Activated CD8-positive, alpha-beta memory T cell treated with anti-CD3 and anti-CD28 coated beads for 4 hours (primary cell): ENCODE measurements at places on chromosomes 1 and 21.

GRCh38 chr1:186487163-186487562 lies 26.2 kb upstream of the PDC start:
- no peak for DNase-seq

- DNase-seq: no peak
These were observed 60.8 kb upstream of the PGD start for GRCh38 chr1:10338047-10338446.

- DNase-seq: no peak
These were observed 1.3 kb upstream of the RCOR3 start for GRCh38 chr1:211257826-211258225.

GRCh38 chr1:21752186-21752585 lies 30.8 kb downstream of the USP48 start:
- DNase-seq: no peak

- no peak for DNase-seq
These were observed 134.0 kb upstream of the MAGI3 start for GRCh38 chr1:113256348-113256729.

DNA sequence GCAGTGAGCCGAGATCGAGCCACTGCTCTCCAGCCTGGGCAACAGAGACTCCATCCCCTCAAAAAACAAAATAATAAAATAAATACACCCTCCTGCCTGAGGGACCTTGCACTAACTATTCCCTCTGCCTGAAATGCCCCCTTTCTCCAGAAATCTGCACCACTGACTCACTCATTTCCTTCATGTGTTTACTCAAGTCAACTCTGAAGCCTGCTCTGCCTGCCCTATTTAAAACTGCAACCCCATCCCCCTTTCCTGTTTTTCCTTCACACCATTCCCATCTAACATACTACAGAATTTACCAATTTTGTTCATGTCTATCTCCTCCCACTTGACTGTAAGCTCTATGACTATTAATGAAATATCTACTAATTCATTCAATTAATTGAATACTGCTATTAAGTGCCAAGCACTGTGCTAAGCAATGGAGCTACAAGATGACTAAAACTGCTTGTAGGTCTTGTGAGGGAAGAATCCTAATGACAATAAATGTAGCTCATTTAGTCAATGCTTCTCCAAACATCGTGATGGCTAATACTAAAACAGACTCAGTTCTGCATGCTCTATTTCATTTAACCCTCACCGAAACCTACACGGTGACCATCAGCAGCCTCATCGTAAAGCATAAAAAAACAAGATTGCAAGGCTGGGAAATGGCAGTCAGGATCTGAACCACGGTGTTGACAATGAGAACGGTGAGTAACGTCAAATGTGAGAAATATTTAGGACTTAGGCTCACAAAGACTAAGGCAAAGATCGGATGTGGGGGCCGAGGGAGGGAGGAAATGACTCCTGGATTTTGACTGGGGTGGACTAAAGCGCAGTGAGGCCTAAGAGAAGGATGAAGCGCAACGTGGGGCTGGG lies 749 bp upstream of the TMEM39B start:
- DNase-seq: no peak

DNA sequence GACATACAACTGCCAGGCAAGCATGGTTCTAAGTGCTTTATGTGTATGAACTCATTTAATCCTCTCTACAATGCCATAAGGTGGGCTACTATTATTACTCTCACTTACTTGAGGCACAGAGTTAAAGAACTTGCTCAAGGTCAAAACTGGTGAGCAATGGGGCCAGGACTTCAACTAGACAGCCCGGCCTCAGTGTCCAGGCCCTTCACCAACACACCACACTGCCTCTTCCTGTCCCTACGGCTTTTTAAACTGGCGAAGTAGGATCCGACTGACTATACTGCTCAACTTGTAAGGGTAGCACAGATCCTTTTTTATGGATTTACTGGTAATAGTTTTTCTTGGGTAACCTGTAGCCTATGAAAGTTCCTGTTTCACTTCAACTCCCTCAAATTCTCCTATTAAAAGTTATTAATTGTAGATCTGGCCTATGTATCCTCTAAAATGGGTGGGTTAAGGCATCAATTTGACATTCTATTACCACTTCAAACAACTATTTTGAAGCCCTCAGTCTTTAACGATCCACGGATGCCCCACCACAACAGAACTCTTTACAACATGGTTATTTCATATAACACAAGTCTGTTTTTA lies 4.3 kb downstream of the ERRFI1 start:
- DNase-seq: no peak

DNA sequence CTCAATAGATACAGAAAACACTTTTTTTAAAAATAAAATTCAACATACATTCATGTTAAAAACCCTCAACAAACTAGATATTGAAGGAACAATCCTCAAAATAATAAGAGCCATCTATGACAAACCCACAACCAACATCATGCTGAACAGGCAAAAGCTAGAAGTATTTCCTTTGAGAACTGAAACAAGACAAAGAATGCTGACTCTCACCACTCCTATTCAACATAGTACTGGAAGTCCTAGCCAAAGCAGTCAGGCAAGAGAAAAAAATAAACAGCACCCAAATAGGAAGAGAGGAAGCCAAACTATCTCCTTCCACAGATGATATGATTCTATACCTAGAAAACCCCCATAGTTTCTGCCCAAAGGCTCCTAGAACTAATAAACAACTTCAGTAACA lies 46.2 kb upstream of the IVNS1ABP start:
- no peak for DNase-seq

GRCh38 chr1:100510451-100510850 lies 27.5 kb upstream of the GPR88 start:
- no peak for DNase-seq

- peak; percentile 68 for DNase-seq
These were observed 34.4 kb downstream of the COL18A1 start for GRCh38 chr21:45439161-45439872.

GRCh38 chr21:45149021-45149420 lies 74.6 kb downstream of the ADARB1 start:
- no peak for DNase-seq

DNA sequence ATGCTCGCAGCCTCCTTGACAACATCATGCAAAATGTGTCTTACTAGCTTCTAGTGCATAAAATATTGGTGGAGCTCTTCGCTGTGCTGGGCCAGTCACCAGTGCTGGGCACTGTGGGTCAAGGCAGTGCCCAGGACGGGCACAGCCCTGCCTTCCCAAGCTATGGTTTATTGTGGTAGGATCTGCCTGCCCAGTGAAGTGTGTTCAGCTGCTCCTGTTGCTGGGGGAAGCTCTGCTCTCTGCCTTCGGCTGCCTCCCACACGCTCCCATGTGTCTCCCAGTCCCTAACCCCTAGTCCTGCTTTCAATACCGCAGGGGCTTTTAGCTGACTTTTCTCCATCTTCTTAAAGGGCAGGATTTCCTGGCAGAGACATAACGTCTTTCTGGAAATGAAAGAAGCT lies 15.7 kb downstream of the EPHX1 start:
- DNase-seq: no peak

- DNase-seq: no peak
These were observed 126.4 kb downstream of the LRRC7 start for GRCh38 chr1:69693921-69694675.

DNA sequence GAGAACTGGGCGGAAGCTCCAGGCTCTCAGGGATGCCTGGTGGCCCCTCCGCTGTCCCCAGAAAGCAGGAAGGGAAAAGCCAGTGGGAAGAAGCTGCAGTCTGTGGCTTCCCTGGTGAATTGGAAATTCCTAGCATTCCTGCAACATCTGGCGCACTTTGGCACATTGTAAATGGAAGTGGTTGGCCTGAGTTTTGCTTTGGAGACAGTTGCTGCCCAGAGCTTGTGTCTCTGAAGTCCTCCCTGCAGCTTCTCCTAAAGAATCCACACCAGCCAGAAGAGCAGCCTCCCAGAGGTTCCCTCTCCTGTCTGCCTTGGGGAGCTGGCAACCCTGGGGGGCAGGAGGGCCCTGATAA lies 48.2 kb downstream of the ARHGEF10L start:
- DNase-seq: no peak

DNA sequence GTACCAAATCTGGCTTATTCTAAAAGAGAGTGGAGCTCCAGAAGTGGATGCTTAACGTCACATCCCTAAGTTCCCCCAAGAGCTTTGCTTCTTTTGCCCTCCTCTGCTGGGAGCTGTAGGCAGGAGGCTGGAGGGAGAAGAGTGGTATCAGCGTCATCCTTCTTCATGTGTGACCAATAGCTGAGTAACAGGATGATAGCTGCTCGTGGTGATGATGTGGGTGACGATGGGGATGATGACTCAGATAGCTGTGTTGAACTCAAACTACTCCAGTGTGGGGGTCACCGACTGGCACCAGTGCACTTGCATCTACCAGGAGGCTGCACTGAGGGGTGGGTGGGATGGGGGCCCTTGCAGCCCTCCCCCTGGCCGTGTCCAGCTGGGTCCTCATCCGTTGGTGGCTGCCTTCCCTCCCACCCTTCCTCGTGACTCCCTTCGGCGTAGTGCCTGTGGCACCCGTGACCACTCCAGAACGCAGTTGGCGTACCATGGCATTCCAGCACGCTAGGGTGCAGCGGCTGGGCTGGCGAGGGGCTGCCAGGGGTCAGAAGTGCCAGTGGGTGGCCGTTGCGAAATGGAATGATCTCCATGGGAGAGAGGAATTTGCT lies 1.1 kb downstream of the IGFN1 start:
- DNase-seq: no peak

DNA sequence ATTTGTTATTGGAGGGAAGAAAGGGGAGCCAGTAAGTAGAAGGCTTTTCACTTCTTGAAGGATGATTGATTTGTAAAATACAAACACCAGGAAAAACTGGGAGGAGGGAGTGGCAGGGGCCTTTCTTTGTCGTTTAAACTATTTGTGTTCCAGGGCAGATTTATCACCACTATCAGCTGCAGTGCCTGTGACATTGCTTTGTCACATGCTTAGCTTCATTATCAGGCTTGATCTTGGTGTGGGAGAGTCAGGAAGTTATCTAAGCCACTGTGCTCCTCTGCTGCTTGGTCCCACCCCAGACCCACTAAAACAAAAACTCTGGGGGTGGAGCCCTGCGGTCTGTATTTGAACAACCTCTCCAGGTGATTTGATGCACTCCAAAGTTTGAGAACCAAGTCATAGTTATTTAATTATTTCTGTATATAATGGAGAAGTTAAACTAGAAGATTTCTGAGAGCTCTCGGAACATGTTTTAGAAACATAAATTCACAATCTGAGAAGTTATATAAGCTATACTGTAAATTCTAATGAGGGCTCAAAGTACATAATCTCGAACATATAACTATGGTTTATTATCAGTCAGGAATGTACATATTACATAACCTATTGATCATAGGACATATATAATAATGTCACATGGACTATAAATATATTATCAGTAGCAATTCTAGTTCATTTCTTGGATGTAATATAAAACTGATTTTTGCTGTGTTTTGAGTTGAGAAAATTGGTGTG lies 87.9 kb downstream of the CDC14A start:
- DNase-seq: peak; percentile 64

DNA sequence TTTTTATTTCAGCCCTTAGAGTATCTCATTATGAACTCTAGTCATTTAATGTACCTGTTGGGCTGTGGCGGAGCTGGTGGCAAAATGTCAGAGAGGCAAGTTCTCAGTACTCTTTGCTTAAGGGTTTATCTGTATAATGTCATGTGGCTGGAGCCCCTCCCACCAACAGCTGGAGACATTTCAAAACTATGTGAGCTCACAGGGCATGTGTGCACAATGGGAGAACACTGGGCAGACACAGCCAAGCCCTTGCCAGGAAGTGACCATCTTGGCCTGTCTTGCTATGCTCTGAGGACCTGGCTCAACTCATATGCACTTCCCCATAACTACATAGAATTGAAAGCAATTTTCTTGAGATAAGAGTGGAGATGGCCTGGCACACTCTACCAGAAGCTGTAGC lies 296.4 kb downstream of the PTPRU start:
- DNase-seq: no peak

GRCh38 chr1:164559342-164560051 lies 513 bp downstream of the PBX1 start:
- no peak for DNase-seq

GRCh38 chr21:15436031-15436430 lies 293.8 kb upstream of the USP25 start:
- no peak for DNase-seq

DNA sequence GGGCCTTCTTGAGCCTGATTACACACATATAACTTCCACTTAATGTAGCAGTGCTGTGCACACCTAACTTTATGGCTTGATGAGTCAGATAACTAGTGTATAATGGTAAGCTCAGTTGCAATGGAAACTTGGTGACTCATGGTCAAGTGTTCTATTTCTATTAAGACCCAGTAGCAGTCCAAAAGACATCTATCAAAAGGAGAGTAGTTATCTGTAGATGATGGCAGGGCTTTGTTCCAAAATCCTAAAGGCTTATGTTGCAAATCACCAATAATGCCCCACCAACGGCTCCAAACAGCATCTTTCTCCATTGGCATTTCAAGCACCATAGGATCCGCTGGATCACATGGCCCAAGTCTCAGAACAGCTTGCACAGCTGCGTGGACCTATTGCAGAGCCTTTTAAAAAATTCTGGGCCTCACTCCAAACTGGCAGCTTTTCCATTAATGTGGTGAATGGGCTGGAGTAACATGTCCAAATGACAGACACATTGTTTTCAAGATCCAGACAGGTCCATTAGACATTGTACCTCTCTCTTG lies 566.8 kb upstream of the USP24 start:
- DNase-seq: no peak

DNA sequence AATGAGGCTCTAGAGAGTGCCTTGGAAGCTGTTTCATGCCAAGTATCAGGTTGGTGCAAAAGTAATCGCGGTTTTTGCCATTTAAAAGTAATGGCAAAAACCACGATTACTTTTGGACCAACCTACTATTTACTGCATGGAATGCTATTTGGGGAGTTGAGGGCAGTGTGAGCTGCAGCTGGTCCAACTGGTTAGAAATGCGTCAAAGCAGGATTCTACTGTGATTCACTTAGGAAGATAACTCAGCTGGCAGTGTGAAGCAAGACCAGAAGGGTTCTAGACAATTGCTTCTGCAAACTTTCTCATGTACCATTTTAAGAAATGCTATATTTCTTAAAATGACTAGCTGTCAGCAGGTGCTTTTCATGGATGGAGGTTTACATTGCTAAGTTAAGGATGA lies 21.2 kb upstream of the PLA2G2C start:
- no peak for DNase-seq

DNA sequence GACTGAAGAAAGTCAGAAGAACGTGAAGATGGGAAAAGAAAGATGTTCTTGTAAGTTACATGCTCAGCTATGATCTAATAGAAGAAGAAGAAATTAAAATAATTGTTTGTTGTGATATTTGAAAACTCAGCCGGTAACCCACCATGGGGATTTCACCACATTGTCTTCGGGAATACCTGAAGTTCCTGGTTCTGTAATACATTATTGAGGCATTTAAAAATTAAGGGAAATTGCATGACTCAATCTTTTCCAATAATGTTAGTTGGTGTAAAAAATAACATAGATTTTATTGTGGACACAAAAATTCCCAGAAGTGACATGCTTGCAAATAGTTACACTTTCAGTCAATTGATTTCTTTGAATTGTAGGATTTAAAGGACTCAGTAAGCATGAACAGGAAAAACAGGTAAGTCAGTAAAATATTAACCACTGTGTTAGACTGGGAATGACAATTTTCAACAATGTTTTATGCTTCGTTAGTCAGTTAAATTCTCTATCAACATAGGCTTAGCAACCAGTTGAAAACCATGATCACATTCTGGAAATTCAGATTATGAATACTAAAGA lies 745.1 kb downstream of the LTN1 start:
- DNase-seq: no peak

GRCh38 chr1:15950302-15950701 lies 25.6 kb downstream of the ZBTB17 start:
- peak; percentile 46 for DNase-seq
